ENCODE measurements at places on chromosomes 2 and 18.

DNA sequence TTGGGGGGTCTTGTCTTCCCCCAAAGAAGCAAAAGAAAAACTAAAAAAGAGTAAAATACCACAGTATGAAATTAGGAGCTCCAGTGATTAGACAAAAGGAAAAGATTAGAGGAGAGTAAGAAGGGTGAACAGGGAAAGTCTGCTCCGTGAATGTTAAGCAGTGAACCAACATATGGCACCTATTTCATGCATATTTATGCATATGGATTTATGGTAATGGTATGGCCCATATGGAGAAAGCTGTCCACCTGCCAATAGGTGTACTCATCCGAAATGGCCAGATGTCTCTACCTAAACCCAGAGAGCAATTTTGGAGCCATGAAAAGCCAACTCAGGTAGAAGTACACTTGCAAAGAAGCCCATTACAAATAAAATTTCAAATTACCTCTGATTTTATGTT is 404.0 kb upstream of the RAB6C start:
- no peak for DNase-seq

DNA sequence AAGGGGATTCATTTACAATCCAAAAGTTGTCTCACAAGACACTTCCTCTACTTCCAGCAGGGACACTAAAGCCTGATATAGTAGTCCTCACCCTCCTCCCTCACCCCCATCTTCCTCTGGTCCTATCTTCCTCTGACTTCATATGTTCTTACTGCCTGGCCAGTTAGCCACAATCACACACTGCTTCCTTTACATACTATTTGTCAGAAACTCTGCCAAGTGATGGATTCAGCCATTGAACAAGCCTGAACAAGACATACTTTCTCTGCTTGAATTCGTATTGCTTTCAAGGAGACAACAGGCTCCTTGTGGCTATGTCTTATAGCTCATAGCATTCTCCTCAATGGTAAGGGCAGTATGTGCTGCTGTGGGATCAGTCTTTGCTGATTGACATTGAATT is 672.2 kb downstream of the BCL11A start:
- no peak for DNase-seq

DNA sequence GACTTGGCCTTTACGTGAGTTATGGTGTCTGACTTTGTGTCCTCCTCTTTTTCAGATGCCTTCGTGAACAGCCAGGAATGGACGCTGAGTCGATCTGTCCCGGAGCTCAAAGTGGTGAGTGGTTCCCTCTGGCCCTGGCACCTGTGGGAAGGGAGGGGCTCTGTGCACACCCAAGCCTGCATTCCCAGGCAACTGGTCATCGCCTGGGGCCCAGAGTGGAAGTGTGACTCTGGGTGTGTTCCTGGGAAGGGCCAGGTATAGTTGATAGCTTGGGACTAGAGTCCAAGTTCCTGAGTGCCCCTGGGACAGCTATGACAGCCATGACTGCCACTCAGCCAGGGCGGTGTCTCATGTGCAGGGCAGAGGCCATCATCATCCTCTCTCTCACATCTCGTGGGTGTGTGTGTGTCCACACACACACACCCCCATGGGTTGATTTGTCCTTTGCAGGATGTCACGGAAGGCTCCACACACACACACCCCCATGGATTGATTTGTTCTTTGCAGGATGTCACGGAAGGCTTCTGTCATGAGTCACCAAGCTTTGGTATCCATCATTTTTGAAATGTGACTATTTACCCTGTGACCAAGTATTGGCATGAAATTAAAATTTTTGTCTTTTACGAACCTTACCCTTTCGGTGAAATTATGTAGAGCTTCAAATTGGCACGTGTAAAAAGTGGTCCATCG is 215.4 kb downstream of the AGAP1 start:
- DNase-seq: no peak

DNA sequence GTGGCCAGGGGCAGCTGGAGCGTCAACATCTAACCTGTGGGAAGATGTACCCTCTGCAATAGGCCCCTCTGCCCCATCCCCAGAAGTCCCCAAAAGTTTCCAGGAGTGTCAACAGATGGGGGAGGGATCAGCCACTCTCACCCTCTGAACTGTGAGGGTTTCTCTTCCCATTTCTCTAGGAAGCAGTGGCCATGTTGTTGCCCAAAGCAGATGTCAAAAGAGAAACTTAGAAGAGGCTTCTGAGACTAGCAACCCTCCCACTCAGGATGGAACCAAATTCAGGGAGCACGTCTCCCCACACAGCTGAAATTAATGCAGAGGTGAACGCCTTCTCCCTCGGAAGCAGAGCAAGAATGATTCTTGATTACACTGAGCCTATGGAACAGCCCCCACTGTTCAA is 70.3 kb downstream of the ARL4C start:
- DNase-seq: no peak

DNA sequence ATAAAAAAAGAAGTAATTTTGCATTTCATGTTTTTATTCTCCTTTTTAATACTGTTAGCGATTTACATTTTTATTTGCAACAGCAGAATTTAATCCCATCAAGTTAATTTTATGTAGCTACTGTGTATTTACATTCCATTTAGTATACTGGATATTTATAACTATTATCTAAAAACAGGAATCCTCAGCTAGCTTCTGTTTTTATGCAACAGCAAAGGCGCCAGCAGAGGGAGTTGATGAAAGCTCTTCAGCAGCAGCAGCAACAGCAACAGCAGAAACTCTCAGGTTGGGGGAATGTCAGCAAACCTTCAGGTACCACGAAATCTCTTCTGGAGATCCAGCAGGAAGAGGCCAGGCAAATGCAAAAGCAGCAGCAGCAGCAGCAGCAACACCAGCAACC is 26.2 kb upstream of the SNORC start:
- DNase-seq: no peak

DNA sequence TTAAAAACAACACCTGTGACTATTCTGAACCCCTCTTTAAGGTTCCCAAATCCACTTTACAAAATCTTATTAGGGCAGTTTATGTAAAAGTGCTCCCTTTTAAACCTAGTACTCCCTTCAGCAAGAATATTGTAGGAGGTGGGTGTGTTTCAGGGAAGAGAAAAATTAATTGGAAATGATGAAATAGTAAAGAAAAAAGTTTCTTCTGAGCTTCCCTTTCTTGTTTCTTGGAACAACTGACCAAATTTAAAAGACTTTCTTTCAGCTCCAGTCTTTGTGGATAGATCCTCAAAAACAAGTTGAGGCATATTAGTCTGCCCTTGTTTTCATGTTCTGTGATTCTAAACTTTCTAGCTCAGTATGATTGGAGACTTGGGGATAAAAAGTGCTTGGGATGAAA is 3.0 kb downstream of the VWA3B start:
- DNase-seq: no peak

- DNase-seq: no peak
Observed at GRCh38 chr2:226446406-226447001, 353.1 kb downstream of the IRS1 start.

DNA sequence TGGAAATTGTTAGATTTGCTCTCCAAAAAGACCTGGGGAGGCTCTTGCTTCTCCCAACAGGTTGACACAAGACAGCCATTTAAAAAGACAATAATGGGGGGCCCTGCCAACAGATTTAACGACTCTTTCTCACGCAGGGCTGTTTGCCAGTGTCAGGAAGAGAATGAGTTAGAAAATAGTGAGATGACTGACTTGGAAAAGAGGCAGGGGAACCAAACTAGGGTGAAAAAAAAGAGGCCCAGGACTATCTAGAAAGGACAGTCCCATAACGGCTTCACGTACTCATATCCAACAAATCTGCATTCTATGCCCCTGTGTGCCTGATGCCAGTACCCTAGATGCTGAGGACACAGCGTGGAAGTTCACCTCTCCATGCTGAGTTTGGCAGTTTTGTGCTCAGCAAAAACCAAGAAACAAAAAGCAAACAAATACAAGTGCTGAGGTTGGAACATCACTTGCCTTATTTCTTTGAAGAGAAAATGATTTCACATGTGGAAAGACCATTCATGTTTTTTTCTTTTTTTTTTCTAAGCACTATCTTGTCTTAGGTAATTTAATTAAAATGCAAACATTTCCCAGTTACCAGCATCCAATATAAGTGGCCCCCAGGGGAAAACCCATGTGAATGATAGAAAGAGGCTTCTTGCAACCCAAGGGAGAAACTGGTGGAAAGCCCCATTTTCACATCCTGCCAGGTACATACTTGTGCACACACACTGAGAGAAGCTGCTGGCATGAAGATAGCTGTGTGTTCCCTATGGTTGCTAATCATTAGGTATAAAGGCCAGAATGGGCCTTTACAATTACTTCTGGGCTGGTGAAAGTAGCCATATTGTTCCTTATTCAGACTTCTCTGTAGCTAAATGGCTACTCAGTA is 10.6 kb upstream of the WIPF1 start:
- DNase-seq: no peak

GRCh38 chr2:127589841-127590240 is 54.4 kb downstream of the MYO7B start:
- no peak for DNase-seq

GRCh38 chr2:1366546-1367134 is 46.6 kb upstream of the TPO start:
- peak; percentile 64 for DNase-seq

DNA sequence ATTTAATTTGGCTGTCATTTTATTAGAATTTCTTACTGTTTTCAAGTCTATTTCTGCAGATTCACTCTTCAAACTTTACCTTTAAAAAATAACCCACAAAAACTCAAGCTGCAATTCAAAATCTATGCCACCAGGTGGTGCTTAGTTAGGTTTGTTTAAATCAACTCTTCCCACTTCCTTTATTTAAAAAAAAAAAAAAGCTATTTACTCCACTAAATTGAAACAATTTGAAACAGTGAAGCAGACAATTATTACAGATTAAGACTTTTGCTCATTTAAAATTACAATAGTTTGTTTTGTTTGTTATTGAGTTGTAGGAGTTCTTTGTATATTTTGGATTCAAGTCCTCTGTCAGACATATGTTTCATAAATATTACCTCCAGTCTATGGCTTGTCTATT is 300.0 kb downstream of the PDE11A start:
- DNase-seq: no peak

All from DMS79 (cell line).